Breast epithelium (tissue), 4 donors: ENCODE measurements at places on chromosomes 16 and 17. TPM values are rescaled to one million over a fixed set of nuclear protein-coding genes. Genes with fewer than 3 reads are reported as not detected.
A peak's percentile ranks its signal among the peaks of the same experiment; 100 is the strongest.

The CES3 gene
- 0.29 TPM for total RNA-seq

The CTRB2 gene
- not detected for total RNA-seq

The GPS1 gene
- total RNA-seq: 95.4 TPM

- H3K4me1 ChIP-seq: no peaks in the 10 kb centered on the region
- no peak overlapping the region for H3K4me3 ChIP-seq
- H3K27me3 ChIP-seq: peaks cover 14% of the 10 kb centered on the region
- no peaks in the 10 kb centered on the region for H3K36me3 ChIP-seq
These were observed 8.7 kb downstream of the CACNG5 start for GRCh38 chr17:66843627-66844026.

GRCh38 chr16:84485255-84486010 lies 19.0 kb downstream of the MEAK7 start:
- no peaks in the 10 kb centered on the region for H3K27me3 ChIP-seq
- no peak overlapping the region for H3K27ac ChIP-seq

GRCh38 chr17:39165841-39166349 lies at the start of gene ARL5C:
ARL5C (minus strand) TSS chr17:39166161; CDS start chr17:39165760, 401 bp downstream.
- H3K4me3 ChIP-seq: peak within 1 kb of the TSS; percentile 41
- H3K27ac ChIP-seq: no peak within 1 kb of the TSS
- H3K4me1 ChIP-seq: no peaks in the 10 kb centered on the region
- DNase-seq: no peak
- no peaks in the 10 kb centered on the region for H3K36me3 ChIP-seq

GRCh38 chr17:46991617-46992016 lies 12.6 kb upstream of the RPRML start:
- no peak overlapping the region for H3K4me3 ChIP-seq
- H3K27me3 ChIP-seq: no peaks in the 10 kb centered on the region
- H3K27ac ChIP-seq: no peak overlapping the region
- H3K36me3 ChIP-seq: no peaks in the 10 kb centered on the region

DNA sequence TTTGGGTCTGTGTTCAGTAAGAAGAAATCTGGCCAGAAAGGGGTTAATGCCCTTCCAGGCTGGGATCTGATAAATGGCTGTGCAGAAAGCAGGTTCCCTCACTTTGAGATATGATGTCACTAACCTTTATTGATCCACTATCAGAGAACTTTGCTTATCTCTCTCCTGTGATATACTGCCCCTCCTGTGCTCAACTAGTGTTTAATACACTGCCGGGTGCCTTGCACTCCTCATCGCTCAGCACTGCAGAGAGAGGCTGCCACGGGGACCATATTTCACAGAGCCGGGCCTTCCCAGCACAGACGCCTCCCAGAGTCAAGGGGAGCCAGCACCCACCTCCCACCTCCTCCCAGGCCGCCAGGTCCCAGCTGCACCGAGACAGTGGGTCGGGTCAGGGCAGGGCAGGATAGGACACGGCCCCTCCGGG lies 20.2 kb downstream of the ZFHX3 start:
- no peaks in the 10 kb centered on the region for H3K27me3 ChIP-seq
- H3K27ac ChIP-seq: no peak overlapping the region
- no peak for DNase-seq
- H3K4me1 ChIP-seq: no peaks in the 10 kb centered on the region

DNA sequence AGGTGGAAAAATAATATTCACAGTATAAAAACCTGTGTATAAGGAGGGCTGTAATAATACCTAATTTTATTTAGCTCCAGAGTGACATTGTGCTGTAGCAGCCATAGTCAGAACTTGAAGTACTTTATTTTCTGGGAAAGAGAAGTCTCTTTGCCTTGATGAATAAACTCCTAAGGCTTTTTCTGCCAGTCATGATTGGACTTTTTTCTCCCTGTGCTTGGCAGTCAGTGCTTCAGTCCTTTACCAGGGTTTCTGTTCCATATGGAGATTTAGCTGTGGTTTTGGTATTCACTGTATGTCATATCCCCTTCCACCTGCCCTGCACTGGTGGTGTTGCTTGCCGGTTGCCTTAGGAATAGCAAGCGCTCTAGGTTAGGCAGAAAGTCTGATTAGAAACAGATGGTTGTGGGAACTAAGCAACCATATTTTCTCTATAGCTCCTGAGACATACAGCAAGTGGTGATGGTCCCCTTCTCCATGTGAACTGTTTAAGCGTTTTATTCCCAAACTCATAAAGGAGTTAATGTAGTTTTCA lies 24.7 kb downstream of the DDX42 start:
- H3K27me3 ChIP-seq: no peaks in the 10 kb centered on the region
- H3K4me1 ChIP-seq: no peaks in the 10 kb centered on the region
- H3K4me3 ChIP-seq: no peak overlapping the region
- DNase-seq: no peak
- no peak overlapping the region for H3K27ac ChIP-seq

GRCh38 chr17:82095777-82096708 lies 2.0 kb downstream of the FASN start:
- H3K27me3 ChIP-seq: no peaks in the 10 kb centered on the region
- H3K36me3 ChIP-seq: peaks cover 1% of the 10 kb centered on the region
- DNase-seq: no peak
- H3K4me1 ChIP-seq: peaks cover 18% of the 10 kb centered on the region

DNA sequence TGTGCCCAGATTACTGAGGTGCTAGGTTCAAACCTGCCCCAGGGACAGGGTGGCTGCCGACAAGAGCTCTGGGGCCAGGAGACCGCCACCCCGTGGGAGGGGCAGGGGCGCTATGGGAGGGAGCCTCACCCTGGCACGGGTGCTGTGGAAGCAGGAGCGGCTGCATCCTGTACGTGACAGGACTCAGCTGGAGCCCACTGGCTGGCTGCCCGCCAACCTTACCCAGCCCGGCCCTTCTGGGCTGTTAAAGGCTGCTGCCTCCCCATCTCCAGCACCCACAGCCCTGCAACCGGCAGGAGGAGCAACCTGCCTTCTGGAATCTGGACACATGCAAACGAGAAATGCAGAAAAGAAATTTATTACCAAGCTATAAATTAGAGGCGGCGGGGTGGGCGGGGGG lies 11.2 kb downstream of the PAM16 start:
- no peaks in the 10 kb centered on the region for H3K27me3 ChIP-seq
- no peak overlapping the region for H3K4me3 ChIP-seq
- no peaks in the 10 kb centered on the region for H3K36me3 ChIP-seq
- DNase-seq: no peak
